ENCODE measurements at places on chromosomes 2 and 18.

DNA sequence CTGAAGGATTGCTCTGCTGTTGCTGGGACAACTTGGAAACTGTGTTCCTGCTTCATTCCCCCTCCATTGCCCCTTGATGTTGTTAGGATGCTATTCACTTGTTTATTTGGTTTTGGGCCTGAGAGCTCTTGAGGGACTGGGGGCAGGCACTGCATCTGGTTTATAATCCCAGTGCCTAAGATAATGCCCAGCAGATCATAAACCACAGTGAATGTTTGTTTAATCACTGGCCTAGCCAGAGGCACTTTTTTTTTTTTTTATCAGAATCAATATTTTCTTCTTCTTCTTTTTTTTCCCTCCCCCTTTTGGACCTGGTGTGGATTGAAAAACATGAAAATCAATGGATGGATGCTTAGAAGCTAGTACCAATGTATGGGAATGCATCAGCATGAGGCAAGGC, 38.1 kb downstream of the KCNS3 start:
- no peak for DNase-seq

GRCh38 chr2:217054791-217055190, 194.9 kb upstream of the TNP1 start:
- DNase-seq = no peak

DNA sequence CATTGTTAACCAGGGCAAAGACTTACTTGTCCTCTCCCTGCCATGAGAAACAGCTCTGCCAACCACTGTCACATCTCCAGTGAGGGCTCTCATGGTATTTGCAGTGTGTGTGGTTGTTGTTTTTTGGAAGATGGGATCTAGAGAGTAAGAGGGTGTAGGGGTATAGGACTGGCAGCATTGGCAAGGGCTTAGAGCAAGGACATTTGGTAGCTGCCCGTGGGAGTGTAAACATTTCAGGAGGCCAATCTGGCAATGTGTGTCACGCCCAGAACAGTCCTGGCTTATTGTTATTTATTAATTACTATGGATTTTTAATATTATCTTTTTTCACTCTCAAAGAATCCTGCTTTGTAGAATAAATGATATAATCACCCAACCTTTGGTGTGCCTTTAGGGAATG, 90.5 kb downstream of the TMEM17 start:
- DNase-seq = no peak

DNA sequence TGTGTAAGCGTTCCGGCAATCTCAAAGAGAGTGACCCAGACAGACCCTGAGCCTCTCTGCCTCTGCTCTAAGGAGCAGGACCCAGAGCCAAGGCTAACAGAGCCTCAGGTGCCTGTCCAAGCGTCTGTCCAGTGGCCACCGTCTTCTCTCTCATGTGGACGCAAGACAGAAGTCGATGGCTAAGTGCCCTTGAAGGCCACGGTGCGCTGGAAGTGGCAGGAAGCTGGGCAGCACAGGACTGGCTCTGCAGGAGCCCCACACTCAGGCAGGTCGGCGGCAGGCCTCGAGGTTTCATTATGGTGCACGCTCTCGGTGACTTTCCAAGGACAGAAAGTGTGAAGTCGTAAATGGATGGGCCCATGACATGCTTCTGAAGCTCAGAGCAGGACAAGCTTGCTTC, 49.1 kb downstream of the HDAC4 start:
- no peak for DNase-seq

DNA sequence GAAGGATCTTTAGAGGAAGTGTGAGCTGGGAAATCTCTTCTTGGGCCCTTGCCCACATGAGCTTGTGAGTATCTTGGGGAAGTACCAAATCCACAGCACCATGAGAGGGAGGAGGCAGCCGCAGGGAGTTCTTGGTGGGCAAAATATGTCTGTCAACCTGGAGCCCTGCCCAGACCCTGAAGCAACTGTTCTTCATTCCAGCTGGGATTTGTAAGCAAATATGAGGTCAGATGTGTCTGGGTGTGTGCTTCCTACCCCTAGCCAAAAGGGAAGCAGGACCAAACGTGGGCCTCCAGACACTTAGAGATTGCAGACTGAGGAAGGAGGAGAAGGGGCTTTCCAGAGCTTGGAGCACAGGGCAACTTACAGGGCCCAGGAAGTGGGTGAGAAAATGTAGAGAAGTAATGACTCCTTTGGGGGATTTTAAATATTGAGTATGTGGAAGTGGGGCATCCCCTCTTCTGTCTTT, 41.9 kb downstream of the TMEM247 start:
- no peak for DNase-seq

DNA sequence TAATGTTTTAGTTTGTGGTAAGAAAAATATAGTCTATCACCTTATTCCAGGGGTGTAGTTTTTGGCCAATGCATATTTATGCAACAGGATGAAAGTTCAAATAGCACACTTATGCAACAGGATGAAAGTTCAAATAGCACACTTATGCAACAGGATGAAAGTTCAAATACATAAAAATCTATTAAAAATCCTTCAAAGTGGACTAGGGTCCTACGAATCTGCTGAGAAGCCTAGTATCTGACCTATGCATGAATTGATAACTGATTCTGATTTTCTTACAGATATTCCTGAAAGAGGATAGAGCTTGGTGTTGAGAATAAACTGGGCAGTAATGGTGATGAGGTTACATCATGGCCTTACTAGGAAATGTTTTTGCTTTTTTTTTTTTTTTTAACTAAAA, 2.8 kb downstream of the PECR start:
- DNase-seq = no peak

DNA sequence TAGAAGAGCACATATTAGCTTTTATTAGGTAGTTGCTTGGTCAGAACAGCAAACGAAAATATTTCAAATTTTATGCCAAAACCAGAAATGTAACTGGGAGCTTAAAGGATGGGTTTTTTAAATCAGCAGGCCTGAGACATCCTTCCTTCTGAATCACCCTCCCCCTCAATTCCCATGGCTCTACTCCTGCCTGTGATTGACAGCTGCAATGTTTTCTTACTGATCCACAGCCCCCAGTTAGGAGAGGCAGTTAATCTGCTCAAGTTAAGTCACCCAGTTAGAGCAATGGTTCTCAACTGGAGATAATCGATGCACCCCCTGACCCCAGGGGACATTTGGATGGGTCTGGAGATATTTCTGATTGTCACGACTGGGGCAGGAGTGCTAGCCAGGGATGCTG, 24.9 kb downstream of the KCTD18 start:
- DNase-seq = no peak

GRCh38 chr2:64524604-64525316, 632 bp downstream of the AFTPH start:
- peak; percentile 36 for DNase-seq

DNA sequence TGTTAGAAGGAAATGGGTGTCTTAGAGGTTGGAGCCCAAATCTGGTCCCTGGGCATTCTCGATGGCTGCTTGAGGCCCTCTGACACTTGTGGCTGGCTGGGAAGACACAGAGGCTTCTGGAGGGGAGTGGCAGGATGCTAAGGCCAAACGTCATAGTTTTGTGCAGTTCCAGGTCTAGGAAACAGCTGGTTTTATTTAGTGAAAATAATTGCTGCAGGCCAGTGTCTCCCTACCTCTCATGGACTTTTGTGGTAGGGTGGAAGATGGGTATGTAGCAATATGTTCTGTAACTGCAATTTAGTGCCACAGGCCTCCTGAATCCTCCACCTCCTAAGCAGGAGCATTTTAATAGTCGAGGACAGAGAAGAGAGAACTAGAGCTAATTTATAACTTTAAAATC, 32.2 kb upstream of the SPRED2 start:
- no peak for DNase-seq

DNA sequence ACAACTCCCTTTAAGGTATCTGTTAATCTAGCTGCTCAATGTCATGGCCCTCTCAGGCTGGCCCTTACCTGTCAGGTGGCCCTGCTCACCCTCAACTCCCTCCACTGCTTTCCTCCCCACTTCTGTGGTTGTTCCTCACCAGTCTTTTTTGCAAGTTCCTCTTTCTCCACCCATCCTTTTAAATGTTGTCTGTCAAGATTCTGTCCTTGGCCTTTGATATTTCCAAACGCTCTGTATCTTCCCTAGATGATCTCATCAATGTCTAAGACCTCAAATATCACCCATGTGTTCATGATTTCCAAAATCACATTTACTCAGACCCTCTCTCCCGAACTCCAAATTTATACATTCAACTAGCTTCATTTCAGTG, 3.5 kb downstream of the PTPN2 start:
- DNase-seq = no peak

DNA sequence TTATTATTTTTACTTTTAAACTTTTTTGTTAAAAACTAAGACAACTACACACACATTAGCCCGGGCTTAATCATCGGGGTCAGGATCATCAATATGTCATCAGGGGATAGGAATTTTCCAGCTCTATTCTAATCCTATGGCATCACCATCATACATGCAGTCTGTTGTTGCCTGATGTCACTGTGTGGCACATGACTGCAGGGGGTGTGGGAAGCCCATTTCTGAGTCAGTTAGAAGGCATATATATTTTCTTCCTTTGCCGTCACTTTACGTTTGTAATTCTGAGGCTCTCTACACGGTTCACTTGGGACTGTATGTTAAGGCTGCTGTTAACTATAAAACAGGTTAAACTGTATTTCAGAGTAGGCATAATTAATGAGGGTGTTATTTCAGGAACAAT, 144.4 kb upstream of the ITGA6 start:
- no peak for DNase-seq

- no peak for DNase-seq
Observed at GRCh38 chr2:154480521-154480920, 218.0 kb upstream of the KCNJ3 start.

DNA sequence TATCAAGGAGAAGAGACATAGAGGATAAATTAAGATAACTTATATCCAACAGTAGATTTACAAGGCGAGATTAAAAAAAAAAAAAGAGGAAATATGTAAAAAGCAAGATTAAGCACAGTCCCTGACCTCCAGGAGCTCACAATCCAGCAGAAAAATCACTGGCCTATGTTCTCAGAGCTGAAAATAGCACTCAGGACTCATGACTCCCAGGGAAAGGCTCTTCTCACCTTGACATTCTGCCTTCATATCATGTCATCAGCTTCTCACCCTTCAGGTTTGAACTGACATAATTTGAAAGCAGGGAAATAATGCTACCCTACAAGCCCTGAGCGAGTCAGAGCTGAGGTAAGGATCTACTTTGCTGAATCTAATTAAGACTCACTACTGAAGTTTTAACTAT, 82.8 kb downstream of the L3MBTL4 start:
- DNase-seq = no peak

GRCh38 chr2:207869784-207870778, 100.4 kb upstream of the FZD5 start:
- DNase-seq = no peak

- DNase-seq = no peak
Observed at GRCh38 chr2:233449081-233449901, 95.0 kb downstream of the DGKD start.

DNA sequence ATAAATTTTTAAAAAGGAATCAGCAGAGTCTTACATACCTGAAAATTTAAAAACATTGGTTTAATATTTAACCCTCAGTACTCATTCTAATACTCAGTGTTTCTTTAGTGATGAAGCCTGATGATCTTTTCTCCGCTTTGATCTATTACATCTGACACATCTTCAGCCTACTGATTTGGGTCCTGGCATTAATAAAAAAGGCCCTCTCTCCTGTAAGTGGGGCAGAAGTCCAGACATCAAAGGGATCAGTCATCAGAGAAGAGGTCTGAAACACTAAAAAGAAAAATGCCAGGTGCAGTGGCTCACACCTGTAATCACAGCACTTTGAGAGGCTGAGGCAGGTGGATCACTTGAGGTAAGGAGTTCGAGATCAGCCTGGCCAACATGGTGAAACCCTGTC, 581.1 kb upstream of the LRATD1 start:
- DNase-seq = no peak

GRCh38 chr18:59684777-59685176, 12.4 kb downstream of the CCBE1 start:
- no peak for DNase-seq

DNA sequence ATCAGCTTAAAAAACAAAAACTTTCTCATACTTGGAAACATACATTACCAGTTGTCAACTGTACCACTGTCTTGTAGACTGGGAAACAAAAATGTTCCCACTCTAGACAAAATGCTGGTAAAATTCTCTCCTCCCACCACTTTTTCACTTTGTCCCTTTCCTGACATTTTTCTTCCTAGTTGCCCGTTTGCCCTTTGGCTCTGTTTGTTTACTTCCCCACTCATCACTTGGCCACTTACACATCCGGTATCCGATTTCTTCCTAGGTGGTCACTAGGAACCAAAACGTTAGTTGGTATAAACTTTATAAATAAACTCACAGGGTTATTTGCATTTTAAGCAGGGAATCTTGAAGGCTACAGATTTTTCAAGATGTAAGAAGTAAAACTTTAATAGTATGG, 84.9 kb downstream of the METTL4 start:
- no peak for DNase-seq

DNA sequence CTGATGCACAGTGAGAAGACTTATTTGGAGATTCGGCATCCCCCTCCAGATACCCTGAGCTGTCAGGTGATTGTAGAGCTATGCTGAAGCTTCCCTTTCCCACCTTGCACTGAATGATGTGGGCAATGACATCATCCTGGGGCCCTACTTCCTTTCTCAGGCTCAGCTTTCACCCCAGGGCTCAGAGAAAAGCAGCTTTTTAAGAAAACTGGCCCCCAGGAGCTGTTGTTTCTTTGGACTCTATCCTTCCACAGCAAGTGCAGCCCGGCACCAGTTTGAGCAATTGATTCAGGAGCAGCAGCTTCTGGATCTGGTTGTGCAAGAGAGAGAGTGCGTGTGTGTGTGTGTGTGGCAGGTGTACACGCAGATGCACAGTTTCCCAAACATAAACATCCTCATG, 251.3 kb downstream of the ANAPC1 start:
- DNase-seq = no peak

DNA sequence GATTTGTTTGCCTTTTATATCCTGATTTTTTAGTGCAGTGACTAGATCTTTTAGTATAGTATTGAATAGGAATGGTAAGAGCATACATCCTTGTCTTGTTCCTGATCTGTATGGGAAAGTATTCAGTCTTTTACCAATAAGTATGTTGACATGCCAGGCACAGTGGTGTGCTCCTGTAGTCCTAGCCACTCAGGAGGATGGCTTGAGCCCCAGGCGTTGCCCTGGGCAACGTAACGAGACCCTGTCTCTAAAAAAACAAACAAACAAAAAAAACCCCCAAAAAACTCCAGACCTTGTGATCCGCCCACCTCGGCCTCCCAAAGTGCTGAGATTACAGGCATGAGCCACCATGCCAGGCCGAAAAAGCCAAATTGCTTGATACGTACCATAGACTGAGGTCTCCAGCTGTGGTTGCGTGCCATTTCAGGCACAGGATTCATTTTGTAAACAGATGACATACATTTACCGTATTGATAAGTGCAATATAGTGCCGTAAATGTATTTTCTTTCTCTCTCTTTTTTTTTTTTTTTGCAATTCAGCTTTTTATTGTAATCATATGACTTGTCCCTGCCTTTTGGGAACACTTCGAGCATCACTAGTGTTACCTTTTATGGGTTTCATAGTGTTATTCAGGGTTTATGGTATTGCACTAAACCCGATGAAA, 18.5 kb downstream of the BIRC6 start:
- no peak for DNase-seq

GRCh38 chr18:48777026-48777743, 173.6 kb downstream of the SMAD7 start:
- DNase-seq = peak; percentile 67

All from T-helper 1 cell (primary cell).